OCI-M1 (cell line): ENCODE measurements at places on chromosomes 13 and 19.

- DNase-seq, result peak; percentile 65
Observed at GRCh38 chr19:14375055-14375581, 6.1 kb upstream of the ADGRE5 start.

GRCh38 chr13:99281811-99282263 lies 23.7 kb upstream of the GPR18 start:
- no peak for DNase-seq

DNA sequence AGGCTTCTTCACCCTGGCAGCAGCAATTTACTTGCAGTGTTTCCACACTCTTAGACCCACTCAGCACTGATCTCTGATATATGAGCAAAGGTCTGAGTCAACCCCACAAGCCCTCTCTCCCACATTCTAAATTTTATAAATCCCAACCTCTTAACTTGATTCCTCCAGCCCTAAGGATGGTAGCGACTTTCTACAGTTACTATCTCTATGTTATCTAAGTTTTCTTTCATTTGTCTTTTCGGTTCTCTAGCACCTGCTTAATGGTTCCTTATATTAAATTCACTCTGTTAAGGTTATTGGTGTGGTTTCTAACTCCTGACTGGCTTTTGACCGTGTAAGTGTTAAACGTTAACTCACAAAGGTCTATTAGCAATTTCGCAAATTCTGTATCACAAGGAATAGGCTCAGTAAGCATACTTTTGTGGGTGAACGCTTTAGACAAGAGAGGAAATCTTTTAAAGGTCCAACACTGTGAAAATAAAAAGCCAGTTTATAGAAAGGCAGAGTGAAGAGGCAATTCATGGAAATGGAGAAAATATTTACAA lies 99.3 kb downstream of the DLEU7 start:
- no peak for DNase-seq

DNA sequence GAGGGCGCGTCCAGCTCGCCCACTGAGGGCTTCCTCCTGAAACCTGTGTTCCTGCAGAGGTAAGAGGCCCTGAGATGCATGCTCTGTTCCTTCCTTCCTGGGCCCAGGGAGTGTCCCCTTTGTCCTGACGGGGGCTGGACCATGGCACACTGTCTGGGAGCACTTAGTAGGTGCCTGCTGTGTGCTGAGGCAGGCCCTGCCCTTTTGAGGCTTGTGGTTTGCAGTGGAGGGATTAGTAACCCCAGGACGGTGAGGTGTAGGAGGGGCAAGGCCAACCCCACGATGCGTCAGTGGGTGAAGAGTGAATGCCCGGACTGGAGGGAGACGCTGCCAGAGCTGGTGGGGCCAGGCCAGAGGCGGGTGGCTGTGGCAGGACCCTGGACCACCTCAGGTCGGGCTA lies 11.2 kb upstream of the F2RL3 start:
- DNase-seq, result no peak

DNA sequence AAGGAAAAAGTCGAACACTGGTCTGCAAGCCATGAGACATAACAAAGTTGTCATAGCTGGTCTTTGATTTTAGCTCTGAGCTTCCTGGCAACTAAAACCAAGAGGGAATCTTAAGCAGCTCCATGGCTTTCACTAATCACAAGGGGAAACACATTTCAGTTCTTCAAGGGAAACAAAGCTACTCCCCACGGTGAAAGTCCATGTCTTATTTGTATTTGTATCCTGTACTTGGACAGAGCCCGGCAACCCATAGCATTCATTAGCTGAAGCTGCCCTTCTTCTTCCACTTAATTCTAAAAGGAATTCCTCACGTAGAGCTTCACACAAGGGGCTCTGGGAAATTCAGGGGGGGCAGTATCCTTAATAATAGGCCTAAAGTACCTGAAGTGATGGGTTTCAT lies 128.9 kb downstream of the RGCC start:
- no peak for DNase-seq

- peak; percentile 29 for DNase-seq
Observed at GRCh38 chr19:8827277-8827676, 4.8 kb downstream of the ZNF558 start.

- no peak for DNase-seq
Observed at GRCh38 chr13:102132777-102133295, 269.0 kb downstream of the FGF14 start.

DNA sequence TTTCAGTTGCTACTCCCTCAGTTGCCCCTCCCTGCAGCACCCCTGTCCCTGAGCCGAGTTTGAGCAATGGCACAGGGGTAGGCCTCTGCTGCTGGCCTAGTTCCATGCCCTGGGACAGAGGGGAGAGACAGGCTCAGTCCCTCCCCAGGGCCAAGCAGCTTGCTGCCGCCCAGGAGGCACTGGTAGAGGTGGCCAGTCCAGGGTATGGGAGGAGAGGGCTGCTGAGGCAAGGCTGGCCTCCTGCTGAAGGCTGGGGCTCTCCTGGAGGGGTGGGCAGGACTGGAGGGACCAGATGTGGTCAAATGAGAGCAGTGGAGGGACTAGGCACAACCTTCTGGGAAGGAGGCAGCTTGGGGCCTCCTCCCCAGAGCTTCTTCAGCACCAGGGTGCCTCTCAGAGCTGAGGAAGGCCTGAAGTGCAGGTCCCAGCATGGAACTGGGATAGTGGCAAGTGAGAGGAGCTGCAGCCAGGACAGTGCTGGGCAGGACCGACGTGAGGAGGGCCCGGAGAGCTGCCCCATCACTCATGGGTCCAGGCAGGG lies 29.8 kb upstream of the VSTM2B start:
- DNase-seq, result no peak

DNA sequence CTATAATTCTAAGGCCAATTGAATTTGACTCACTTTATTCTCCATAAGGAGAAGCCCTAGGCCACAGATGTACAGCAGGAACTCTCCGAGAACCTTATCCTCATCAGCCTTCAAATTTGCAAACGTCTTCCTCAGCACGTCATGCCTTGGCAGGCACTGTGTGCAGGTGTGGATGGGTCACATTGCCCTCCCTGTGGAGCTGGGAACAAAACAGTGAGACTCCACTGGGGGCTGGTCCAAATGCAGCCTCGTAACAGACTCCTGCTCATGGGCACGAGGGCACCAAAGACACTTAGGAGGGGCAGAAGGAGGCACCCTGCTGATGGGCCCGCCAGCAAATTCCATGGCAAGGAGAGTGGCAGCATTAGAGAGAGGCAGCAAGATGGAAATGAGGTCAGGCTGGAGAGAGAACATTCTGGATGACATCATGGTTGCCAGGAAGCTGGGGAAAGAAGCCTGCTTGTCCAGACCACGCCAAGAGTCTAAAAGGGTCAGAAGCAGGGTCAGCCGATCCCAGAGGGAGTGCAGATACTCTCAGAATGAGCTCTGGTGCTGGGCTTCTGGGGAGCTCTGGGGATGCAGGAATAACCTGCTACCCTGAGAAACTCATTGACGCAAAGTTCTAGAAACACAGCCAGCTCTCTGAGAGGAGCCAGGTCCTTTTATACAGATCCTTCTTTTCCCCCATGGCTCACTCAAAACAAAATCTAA lies 242.2 kb downstream of the B3GLCT start:
- no peak for DNase-seq

DNA sequence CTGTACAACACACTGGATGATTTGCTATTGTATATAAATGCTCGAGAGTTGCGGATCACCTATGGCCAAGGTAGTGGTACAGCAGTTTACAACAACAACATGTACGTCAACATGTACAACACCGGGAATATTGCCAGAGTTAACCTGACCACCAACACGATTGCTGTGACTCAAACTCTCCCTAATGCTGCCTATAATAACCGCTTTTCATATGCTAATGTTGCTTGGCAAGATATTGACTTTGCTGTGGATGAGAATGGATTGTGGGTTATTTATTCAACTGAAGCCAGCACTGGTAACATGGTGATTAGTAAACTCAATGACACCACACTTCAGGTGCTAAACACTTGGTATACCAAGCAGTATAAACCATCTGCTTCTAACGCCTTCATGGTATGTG lies 21.5 kb downstream of the OLFM4 start:
- no peak for DNase-seq

GRCh38 chr19:48625891-48626327 lies 6.6 kb downstream of the SPHK2 start:
- DNase-seq, result no peak

GRCh38 chr19:4197625-4198466 lies 15.4 kb downstream of the ANKRD24 start:
- DNase-seq, result no peak

GRCh38 chr19:33193865-33194362 lies at the start of gene LRP3:
LRP3 (plus strand) TSS chr19:33194330; CDS start chr19:33194786, 456 bp downstream.
- DNase-seq, result no peak

DNA sequence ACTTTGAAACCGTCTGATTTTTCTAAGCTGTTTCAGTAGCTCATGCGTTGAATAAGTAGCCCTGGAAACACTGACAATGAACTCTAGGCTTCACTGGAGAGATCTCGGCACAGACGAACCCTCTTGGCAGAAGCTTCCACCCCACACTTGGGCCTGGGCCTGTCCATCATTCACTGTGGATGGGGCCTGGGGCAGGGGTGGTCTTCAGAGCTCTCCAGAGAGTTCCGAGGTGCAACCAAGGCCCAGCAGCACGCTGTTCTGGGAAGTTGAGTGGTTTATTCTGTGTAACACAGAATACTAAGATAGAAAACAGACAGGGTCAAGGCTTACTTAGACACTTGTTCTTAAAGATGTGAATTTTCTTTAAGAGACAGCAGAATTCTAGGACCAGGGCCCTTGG lies 21.9 kb downstream of the NAXD start:
- no peak for DNase-seq

DNA sequence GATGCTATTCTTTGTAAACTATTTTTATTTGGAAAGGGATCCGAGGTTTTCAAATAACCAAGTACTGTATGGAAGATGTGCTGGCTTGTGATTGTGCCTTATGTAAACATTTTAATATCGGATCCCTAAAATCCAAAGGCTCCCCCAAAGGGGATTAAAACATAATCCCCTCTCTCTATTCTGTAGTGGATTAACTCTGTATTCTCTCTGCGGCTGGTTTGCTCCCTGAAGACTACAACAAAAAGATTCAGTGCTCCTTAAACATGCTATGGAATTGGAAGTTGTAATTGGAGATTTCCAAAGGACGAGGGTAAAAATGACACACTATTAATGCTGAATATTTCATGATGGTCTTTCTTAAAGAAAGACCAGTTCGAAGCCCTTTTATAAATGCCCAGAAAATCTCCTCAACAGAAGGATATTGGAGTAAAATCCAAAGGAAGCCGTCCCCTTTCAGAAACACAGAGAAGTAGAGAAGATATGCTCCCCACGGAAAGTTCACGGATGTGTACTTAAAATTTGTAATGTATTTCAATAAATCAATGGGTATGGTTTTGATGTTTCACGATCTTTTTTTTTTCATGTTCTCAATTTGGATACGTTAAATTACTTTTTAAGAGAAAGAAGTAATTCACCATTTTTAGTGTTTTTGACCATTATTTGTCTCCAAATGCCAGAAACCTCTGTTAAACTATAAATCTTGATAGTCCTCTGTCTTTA lies 6.5 kb downstream of the MAB21L1 start:
- no peak for DNase-seq

GRCh38 chr19:3367628-3368440 lies 1.5 kb downstream of the NFIC start:
- no peak for DNase-seq

GRCh38 chr13:101775267-101775666 lies 322.8 kb downstream of the ITGBL1 start:
- no peak for DNase-seq
